Stimulated activated CD4-positive, alpha-beta T cell treated with anti-CD3 and anti-CD28 coated beads, Interleukin-2, amount 100 ng/mL, for 48 hours (primary cell): ENCODE measurements at places on chromosomes 7 and 10.

DNA sequence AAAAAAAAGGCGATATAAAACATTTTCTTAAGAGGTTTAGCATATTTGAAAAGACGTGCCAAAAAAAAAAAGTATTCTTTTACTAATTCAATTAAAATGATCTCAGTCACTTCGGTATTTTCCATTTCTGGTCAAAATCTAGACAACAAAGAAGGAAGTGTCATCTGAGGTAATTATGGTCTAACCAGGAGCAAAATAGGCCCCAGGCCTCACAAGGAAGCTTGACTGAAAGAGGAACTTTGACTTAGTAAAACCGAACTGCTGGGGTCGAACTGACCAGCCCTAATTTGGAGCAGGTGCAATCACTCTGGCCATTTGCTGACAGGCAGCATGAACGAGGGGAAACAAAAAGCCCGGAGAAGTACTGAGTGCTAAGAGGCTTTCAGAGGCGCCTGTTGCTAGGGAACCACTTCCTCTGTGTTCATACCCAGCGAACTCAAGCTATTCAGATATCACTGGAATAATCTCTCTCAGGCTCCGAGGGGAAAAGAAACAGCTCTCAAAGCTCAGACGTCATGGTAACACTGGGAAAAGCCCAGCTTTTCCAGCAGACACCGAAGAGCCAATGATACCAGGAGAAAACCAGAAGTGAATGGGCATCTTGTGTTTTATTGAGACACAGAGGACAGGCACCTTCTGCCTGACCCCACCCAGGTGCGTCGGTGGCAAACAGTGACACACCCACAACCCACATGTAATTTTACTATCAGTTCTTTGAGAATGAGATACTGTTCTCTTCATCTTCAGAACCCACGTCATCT, 126.5 kb downstream of the FAM107B start:
- DNase-seq: peak; percentile 46

- no peak for DNase-seq
Observed at GRCh38 chr10:31697271-31698180, 231.1 kb downstream of the ARHGAP12 start.

DNA sequence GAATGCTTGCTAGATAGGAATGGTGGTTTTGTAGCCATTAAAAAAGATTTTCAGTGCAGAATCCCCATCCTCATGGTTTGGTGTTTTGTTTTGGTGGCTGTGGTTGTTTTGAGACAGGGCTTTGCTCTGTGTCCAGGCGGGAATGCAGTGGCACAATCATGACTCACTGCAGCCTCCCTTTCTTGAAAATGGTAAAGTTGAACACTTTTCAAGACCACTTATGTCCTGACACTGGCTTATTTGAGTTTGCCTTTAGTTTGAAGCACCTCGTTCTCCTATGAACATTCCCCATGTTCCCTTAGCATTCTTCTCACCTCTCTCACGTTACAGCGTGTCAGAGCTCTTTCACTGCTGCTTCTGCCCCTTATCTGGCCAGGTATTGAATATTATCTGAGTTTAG, 140.1 kb downstream of the LRRC4 start:
- no peak for DNase-seq

GRCh38 chr10:79399223-79399831, 46.1 kb downstream of the ZCCHC24 start:
- DNase-seq: no peak

DNA sequence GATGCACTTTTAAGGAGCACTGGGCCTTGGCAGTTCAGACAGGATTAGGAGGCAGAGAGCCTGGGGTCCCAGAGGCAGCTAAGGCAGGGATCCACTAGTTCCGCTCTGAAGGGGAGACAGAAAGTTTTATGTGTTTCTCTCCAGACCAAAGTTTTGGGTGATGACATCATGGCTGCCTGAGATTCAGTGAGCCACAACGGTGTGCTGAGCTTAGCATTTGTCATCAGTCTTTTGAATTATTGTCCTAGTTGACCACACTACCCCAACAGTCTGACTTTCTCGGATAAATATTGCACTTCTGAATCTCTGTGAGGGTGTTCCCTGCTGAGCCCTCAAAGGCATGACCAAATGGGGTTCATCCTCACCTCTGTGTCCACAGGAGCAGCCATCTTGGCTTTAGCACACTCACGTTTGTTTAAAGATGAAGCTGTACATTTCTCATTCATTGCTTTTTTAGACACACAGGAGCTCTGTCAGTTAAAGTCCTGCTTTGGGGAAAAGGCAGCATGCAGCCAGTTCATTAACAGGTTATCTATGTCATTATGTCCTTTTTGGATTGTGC, 297.7 kb upstream of the LRGUK start:
- no peak for DNase-seq

- DNase-seq: no peak
Observed at GRCh38 chr10:47076949-47077361, 165.7 kb downstream of the PTPN20 start.

- DNase-seq: no peak
Observed at GRCh38 chr10:70034232-70034631, 18.4 kb upstream of the MACROH2A2 start.

GRCh38 chr10:132066186-132066585, 440 bp downstream of the JAKMIP3 start:
- DNase-seq: no peak

DNA sequence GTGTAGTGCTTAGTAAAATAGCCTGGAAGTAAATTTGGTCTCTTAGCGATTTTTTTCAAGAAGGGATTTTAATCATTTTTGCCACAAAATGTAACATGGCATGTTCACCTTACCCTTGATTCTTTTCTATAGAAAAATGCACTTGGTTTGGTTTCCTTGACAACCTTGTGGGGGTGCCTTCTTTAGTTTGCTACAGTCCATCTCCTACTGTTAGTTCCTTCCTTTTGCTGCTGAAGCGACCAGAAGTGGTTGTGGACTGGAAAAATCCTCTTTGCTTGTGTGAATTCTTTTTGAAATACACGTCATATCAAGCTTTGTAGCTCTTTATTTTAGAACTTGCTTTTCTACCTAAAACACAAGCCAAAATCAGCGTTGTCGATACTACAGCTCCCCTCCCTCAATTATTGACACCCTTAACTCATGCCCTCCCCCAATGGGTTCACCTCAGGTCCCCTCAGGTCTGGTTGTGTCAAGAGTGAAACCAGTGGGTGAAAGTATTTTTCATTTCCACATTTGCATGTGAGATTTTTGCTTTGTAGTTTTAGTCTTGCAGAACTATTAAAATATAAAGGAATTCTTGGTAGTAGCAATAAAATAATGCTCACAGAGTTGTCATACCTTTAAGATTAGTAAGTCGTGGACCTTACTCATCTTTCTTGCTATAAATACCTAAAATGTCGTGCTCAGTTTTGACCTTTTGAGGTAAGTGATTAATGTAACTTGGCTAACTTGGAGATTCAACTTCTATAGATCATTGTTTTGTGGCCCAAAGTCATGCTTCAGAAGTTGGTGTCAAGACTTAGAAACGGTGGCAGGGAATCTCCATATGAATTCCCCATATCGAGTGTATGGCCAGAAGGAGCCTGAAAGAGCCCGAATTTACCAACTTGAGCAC, 1.5 kb downstream of the ACTR3B start:
- no peak for DNase-seq

- no peak for DNase-seq
Observed at GRCh38 chr10:102342958-102343357, 52.5 kb upstream of the NFKB2 start.

DNA sequence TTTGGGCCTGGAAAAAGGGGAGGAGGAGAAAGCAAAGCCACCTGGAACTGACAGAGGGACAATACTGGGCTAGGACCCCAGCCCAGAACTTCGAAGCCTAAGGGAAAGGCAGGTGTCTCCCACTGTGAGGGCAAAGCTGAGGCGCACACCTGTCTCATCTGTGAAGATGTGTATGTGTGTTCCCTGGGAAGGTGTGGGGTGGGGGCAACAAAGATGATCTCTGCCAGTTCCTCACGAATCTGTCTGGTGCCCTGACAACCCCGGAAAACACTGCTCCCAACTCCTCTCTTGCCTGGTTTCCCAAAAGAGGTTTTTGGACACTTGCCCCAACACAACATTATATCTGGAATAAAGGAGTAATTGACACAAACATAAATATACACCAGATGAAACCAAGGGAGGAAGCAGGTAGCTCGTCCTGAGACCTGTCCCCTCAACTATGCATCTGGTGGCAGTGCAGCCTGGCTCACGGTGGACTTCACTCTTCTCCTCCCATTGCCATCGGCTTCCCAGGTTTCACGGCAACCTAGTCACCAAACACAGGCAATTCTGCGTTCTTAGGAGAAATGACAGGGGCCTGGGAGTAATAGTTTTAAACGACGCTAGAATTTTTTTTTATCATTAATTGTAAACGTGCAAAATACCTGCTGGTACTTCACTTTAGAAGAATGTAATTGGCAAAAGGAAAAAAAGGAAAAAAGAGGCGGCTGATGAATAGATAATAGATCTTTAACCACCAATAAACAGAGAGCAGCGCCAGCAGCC, 1.7 kb upstream of the EMX2 start:
- DNase-seq: no peak

- DNase-seq: no peak
Observed at GRCh38 chr7:55132550-55132889, 113.7 kb downstream of the EGFR start.

- no peak for DNase-seq
Observed at GRCh38 chr7:141220263-141220880, 146.5 kb downstream of the TMEM178B start.

DNA sequence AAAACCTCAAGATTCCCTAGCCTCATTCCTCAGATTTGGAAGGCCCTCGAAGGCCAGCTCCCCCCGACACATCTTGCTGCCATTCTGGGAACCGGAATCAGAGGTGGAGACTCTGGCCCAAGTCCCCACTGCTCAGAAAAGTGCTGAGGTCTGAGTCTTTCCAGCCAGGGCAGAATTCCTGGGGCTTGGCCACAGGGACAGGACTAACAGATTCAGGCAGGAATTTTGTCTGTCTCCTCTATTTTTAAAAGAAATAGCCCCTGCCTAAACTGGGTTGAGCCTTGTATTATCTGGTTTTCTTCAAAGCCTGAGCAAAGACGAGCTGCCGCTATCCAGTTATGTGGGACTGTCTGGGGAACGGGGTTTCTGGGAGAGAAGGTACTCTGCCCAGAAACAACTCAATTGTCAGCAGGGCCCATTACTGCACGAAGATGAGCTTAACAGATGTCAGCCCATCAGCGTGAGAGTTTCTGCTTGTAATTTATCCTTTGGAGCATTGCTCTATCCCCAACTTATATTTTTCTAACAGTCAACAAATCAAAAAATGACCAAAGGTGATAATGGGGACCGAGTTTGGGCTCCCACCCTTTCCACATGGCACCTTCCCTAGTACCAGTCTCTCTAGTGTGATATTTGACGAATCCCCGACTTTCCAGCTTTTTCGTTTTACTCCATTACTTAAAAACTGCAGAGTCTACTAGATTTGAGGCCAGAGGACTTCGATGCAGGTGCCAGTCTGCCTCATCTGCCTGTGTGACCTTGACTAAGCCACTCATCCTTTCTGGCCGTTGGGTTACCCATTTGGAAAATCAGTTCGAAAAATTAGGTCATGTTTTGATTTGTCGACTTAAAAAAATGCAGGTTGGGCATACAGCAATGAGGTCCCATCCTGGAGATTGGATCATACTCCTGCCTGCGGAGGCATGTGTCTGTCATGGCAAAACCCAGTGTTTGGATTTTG, 110.9 kb downstream of the WDR11 start:
- no peak for DNase-seq

DNA sequence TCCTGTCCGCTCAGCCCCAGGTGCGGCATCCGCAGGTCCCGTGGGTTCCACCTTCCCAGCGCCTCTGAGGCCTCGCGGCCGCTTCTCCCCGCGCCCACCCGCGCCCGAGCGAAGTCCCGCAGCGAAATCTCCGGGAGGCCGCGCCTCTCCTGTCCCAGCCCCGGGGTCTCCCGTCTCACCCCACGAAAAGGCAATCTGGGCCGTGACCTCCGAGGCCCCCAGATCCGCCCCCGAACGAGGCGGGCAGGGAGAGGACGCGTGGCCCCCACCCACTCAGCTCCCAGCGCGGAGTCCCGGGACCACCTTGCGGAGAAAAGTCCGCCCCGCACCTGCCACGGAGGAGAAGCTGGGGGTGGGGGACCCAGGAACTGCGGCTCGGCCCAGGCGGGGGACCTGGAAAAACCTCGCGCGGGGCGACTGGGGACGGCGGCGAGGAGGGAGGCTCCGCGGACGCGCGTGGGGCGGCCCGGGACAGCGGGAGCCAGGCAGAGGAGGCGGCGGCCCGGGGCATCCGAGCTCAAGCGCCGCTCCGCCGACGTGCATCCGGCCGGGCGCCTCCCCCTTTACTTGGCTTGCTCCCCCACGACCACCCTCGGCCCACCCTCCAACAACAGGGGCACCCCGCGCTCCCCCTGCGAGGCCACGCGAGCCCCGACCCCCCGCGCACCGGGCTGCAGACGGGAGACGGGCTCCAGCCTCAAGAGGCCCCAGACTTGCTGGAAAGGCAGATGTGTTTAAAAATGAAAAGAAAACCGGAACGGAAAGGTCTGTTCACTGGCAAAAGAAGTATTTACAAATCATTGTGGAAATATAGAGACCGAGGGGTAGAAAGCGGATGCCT, 33.0 kb upstream of the RNF32 start:
- no peak for DNase-seq

DNA sequence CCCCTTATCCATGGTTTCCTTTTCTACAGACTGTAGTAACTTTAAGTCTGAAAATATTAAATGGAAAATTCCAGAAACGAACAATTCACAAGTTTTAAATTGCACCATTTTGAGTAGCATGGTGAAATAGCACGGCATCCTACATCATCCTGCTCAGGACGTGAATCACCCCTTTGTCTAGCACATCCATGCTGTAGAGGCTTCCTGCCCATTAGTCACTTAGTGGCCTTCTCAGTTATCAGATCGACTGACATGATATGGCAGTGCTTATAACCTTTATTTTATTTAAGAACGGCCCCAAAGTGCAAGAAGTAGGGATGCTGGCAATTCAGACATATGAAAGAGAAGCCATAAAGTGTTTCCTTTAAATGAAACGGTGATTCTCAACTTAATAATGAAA, 82.7 kb downstream of the CPXM2 start:
- no peak for DNase-seq

DNA sequence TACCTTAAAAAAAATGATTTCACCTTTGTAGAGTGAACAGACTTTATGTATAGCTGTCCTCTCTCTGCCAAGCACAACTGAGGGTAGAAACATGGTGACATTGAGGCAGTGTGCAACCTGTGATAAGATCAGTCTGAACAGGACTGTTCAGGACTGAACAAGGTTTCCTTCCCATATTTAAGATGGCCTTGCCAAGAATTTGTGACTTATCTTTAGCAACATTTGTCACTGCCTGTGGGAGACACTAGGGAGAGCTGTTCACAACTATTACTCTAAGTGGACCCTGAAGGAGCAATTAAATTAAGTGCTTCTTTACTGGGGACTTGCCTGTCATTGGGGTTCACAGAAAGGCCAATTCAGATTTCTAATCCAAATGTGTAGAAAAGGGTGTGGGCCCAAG, 6.7 kb downstream of the OR13A1 start:
- DNase-seq: no peak
